ENCODE measurements at places on chromosomes 7 and 10.

- DNase-seq: peak; percentile 48
These were observed 43.8 kb downstream of the ADAMTS14 start for GRCh38 chr10:70715853-70716795.

DNA sequence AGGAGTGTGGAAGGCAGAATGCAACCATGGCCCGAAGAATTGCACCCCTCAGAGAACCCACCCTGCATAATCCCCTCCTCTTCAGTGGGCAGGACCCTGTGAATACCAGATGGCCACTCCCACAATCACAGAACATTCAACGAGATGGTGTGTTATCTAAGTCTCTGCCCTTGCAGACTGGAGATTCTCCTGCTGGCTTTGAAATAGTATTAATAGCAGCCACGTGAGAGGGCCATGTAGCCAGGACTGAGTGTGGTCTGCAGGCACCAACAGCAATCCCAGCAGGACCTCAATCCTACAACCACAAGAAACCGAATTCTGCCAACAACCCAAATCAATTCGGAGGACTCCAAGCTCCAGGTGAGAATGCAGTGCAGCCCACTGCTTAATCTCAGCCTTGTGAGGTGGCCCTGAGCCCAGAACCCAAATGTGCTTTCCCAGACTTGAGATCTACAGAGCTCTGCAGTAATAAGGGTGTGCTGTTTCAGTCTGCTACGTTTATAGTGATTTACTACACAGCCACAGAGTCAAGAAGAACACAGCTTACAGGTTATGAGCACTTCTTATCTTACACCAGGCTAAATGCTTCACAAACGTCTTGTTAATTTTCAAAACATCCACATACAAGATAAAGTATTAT is 72.1 kb downstream of the VOPP1 start:
- DNase-seq: no peak

GRCh38 chr7:112162784-112163506 is 43.3 kb downstream of the DOCK4 start:
- DNase-seq: no peak

DNA sequence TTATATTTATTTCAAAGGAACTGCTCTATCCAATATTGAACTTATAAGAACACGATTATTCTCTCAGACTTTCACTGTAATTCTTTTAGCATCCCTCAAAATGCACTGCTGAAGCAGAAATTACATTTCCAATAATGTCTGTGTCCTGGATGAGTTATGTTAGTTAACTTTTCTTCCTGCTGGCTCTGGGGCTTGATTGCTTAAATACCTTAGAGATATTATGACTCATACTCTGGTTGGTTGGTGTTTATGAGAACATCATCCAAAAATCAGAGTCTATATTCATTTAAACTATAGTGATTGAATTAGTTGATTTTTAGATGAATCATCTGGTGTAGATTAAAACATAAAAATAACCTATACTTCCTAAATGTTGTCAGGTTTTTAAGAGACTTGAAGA is 246.3 kb upstream of the VWC2 start:
- no peak for DNase-seq

- peak; percentile 83 for DNase-seq
These were observed 532 bp upstream of the CCM2 start for GRCh38 chr7:44999245-45000092.

DNA sequence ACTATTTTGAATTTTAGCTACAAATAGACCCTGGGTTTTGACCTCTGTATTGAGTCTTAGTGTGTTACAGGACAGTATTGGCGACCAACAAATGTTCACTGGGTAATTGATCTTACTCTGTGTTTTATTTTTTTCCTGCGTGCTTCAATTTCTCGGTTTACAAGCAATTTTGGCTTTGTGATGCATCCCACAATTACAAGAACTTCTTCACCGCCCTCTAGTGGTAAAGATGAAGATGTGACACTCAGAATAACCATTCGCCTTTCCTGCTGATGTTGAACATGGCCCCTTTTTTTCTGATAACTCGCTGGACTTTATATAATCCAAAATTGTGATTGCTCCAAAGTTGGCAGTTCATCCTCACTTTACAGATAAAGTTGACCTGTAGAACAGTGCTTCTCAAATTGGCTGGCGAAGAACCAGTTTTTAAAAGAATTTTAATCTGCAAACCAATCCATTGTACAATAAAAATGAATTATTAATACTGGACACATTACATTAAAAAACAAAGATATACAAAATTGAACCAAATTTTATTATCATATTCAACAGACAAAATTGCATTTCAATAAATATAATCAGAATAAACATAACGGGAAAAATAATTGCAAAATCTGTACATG is 20.2 kb upstream of the SMC3 start:
- DNase-seq: no peak

- no peak for DNase-seq
These were observed 898.6 kb downstream of the KCNMA1 start for GRCh38 chr10:76738991-76739390.

- DNase-seq: no peak
These were observed 1.0 kb downstream of the LRCH4 start for GRCh38 chr7:100584683-100585510.

GRCh38 chr7:34131371-34131770 is 226.0 kb downstream of the BMPER start:
- DNase-seq: no peak

GRCh38 chr10:25441270-25441669 is 266.5 kb downstream of the GPR158 start:
- no peak for DNase-seq

DNA sequence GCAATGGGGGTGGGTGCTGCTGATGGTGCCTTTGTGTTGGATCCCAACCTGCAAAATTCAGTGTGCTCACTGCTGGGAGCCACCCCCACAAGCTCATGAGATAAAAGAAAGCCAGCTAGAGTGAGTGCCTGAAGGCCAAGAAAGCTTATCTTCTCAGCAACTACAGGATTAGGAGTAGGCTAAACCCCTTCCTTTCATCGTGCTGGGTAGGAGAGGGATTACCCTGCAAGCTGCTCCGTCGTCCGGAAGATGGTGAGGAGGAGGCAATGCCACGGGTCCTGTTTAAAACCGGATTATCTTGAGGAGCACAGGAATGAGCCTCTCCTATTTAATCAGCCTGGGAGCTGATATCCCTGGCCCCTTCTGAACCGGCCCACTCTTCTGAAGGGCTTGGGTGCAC is 258.0 kb downstream of the GALNT17 start:
- peak; percentile 46 for DNase-seq

DNA sequence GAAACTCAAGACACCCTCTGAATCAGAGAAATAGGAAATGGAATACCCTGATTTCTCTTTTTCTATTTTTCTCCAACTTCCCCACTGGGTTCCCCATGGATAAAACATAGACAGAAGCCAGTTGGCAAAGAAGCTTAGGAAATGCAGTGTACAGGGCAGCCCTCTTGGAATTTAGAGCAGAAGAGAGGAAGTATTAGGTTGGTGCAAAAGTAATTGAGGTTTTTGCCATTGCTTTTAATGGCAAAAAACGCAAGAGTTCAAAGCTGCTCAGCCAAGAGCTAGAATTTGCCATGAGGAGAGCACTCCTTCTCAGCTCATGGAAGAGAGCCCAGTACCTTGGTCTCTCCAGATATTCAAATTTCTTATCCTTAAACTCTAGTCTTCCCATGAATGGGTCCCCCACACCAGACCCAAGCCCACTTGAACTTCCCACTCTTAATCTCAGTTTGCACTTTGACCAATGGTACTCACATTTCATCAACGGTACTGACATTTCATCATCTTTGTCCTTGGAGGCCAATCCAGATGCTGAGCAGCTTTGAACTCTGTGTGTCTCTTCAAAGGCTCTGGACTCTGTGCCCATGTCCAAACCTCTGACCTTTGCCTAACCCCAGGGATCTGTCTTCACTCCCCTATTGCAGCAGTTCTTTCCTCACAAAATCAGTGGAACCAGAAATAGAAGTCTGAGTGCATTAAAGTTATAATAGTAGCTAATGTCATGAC is 73.2 kb upstream of the PPP1R3C start:
- no peak for DNase-seq

GRCh38 chr10:10987111-10987510 is 30.6 kb upstream of the CELF2 start:
- DNase-seq: no peak

DNA sequence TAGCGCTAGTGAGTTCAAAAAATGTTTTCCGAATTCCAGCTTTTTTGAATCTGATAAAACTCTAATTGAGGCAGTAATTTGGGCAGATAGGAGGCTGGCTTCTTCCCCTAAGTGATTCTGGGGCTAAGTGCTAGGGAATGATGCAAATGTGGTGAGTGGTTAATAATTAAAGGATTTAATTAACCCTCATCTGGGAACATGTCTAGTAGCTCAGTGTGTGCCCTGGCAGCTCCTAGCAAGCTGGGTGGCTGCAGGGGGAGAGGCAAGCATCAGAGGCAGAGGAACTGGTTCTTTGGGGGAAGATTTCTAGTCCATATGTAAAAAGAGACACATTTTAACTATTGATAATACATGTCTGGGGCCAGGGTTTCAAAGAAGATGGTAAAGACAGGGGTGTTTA is 354.5 kb downstream of the WDR11 start:
- DNase-seq: no peak

- no peak for DNase-seq
These were observed 13.7 kb downstream of the MYL10 start for GRCh38 chr7:101615446-101615845.

DNA sequence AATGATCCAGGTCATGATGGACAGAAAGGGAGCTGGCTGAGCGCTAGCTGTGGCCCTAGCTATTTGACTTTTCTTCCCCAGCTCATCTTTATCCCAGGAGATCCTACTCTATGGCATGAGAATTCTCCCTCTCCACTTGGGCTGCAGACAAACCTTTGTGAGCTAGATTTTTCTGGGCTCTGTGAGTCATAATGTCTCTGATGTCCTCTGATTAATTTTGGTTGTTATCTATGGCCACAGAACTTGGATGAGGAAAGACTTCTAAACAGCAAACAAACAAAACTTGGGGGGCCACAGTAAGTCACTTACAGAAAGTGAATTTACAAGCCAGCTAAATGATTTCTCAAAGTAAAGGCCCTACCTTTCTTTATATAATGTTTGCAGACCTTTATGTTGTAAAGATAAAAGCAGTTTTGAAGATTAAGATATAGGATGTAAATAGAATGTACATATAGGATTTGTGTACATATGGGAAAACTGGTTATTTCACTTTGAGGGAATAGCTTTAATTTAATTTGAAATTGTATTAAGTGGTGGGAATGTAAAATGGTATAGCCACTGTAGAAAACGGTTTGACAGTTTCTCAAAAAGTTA is 10.4 kb downstream of the ABLIM1 start:
- no peak for DNase-seq

GRCh38 chr10:51932530-51932929 is 233.1 kb upstream of the CSTF2T start:
- DNase-seq: no peak

GRCh38 chr7:40580776-40581175 is 446.0 kb downstream of the SUGCT start:
- DNase-seq: no peak

DNA sequence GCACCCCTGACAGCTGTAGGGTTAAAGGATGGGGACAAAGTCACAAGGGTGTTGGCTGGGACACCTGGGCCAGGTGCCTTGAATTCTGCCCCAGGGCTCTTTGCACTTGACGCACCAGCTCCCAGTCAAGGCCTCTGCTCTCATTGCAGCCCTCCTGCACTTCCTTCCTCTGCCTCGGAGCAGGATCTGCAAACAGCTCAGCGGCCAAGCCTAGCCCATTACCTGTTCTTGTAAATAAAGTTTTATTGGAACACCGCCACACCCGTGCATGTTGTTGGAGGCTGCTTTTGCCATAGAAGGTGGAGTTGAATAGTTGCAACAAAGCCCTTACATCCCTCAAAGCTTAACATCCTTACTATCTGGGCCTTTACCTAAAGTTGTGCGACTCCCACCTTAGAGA is 483.8 kb upstream of the FOXK1 start:
- DNase-seq: no peak

DNA sequence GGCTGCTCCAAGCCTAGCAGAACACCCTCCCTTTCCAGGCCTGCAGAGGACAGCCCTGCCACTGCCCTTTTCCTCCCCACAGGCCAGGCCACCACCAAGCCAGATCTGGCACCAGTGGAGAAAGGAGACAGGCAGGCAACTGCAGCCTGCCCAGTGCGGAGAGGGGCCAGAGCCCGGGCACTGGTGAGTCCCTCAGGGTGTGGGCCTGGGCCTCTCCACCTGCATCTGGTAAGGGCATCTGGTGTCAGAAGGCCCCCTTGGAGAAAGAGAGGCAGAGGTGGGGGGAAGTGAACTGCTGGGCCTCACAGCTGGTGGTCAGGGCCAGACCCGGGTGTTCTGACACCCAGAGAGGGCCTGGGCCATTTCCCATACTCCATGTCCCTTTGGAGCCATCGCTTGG is 27.9 kb downstream of the ZNF783 start:
- no peak for DNase-seq

GRCh38 chr10:72107325-72108003 is 19.1 kb upstream of the SPOCK2 start:
- DNase-seq: no peak

- no peak for DNase-seq
These were observed 32.8 kb downstream of the CPED1 start for GRCh38 chr7:121020989-121021969.

GRCh38 chr7:134842062-134842461 is 62.6 kb downstream of the CALD1 start:
- DNase-seq: no peak

- DNase-seq: no peak
These were observed 307.4 kb downstream of the WDR37 start for GRCh38 chr10:1363446-1364121.

- peak; percentile 55 for DNase-seq
These were observed 498.1 kb downstream of the PLXNA4 start for GRCh38 chr7:132077971-132078685.

DNA sequence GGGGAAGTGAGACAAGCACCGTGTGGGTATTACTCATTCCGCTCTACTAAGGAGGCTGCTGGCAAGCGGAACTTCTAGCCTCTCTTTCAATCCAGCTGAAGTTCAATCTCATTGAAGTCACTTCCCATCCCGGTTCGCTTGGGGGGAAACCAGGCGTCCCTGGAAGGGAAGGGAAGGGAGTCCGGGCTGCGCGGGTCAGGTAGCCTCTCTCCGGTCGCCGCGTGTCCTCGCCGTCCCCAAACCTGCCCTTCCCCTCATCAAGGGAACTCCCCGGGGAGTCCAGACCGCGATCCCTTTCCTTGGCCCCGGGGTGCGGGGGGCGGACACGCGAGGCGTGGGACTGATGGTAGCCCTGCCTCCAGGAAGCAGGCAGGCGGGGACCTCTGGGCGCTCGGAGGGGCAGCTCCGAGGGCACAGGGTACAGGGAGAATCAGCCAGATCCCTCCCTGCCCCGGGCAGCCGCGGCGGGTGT is 598 bp upstream of the ZEB1 start:
- DNase-seq: no peak

GRCh38 chr7:121278120-121279021 is 50.4 kb upstream of the WNT16 start:
- no peak for DNase-seq

Measured in NCI-H524 treated with DMSO at 0.1 percent for 48 hours (cell line).